B cell (primary cell): ENCODE measurements at places on chromosomes 6 and 20. TPM values are rescaled to one million over a fixed set of nuclear protein-coding genes. Genes with fewer than 3 reads are reported as not detected.

DNA sequence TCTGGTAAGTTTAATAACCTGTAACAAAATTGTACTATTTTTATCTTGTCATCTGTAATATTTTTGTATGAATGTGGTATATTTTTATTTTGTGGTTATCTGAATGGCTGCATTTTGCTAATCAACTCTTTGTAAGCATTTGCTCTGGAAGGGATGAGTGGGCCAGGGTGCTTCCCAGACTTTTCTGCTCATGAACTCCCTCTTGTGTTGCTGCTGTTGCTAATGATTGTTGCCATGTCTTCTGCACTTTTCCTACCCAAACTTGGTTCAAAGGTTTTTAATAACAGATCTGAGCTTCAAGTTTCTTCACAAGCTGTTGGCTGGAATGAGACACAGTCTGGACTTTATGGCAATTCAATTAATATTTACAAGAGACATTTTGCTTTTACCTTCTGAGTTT, 1005.7 kb downstream of the HACE1 start:
- no peak for DNase-seq

DNA sequence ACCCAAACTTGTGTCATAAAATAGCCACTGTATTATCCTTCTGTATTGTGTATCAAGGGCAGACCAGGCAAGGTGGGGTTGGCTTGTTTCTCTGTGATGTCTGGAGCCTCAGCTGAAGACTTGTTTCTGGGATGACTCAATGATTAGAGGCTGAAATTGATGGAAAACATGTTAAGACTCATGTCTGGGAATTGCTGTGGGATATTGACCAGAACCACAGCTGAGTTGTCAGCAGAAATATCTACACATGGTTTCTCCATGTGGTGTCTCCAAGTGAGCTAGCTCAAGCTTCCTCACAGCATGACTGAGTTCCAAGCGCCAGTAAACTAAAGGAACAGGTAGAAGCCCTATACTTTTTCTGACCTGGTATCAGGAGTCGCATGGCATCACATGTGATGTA, 128.5 kb upstream of the SYNDIG1 start:
- no peak for DNase-seq

RPP21 gene
- polyA plus RNA-seq = 104 and 114 TPM in 2 replicates

- peak; percentile 63 for DNase-seq
These were observed 32.6 kb downstream of the CEP85L start for GRCh38 chr6:118618676-118619377.

DNA sequence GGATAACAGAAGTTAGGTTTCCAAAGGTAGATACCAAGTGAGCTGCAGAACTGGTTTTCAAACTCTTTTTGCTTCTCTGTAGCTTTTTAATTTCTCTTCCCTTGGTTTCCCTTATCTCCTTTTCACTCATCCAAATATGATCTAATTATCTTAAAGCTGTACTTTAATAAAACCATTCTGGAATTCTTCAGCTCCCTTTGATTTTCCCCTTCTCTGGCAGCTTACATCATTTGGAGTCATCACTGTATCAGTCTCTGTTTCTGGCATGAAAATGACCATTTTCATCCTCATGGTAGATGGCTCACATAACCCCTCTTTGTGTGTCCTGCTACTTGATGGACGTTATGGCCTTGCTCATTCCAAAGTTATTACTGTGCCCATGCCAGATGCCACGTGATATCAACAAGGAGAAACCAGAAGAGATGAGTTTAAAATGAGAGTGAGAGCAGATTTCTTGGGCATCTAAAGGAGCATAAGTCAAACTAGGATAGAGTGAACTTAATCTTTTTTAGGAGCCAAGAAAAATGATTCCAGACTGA, 620.2 kb downstream of the QKI start:
- no peak for DNase-seq

DNA sequence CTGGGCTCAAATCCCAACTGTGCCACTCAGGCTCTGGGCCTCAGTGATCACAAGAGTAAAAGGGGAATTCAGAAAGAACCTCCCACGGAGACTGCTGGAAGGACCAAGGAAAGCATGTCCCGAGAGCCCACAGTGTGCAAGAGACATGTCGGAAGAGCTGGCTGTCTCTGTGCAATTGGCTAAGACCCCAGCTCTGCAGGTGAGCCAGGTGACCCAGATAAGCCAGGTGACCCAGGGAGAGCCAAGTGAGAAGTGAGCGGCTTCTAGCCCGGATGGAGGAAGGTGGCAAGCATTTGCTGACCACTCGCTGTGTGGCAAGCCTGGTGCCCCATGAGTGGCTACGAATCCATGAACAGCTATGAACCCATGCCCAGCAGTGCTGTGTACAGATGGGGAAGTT, 59.1 kb downstream of the RIPOR3 start:
- no peak for DNase-seq
